ENCODE measurements at places on chromosomes 11 and 22.

- DNase-seq, result no peak
Observed at GRCh38 chr11:130043575-130043974, 26.1 kb upstream of the APLP2 start.

GRCh38 chr11:2289859-2290258 is 11.9 kb downstream of the C11orf21 start:
- no peak for DNase-seq

- no peak for DNase-seq
Observed at GRCh38 chr22:47237890-47238480, 475.5 kb downstream of the TBC1D22A start.

DNA sequence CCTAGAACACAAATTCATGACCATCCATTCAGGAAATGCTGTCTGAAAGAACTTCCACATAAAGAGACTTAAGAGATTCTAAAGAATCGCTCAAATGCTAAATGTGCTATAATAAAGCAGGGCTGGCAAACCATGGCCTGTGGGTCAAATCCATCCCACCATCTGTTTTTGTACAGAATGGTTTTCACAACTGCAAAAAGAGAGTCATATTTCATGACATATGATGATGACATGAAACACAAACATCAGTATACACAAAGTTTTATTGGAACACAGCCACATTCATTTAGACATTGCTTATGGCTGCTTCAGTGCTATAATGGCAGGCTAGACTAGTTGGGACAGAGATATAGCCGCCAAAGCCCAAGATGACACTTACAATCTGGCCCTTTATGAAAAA is 85.1 kb downstream of the RRAS2 start:
- no peak for DNase-seq

DNA sequence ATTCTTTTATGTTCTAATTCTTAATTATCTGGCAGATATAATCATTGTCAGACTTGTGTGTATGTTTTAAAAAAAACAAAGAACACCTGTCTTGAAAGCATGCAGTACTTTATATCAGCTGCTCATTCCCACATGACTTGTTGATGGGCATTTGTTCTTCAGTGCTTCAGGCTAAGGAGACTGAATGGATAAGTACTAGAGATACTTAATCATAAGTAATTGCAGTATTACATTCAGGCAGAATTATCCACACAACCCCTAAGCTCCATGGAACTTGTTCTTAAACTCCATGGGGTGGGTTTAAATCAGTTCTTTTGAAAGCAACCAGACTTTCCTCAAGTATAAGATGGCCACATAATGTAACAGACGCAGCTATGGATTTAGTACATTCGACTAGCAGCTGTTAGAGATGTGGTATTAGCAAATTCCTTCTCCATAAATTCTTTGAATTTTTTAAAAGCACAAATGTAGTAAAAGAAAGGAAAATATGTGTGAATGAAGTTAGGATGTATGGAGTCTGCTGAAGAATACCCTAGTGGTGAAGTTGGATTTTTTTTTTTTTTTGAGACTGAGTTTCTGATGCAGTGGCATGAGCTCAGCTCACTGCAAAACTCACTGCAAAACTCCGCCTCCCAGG is 3.0 kb downstream of the JAM3 start:
- no peak for DNase-seq

GRCh38 chr22:17775781-17776465 is 1.7 kb upstream of the BID start:
- peak; percentile 25 for DNase-seq

DNA sequence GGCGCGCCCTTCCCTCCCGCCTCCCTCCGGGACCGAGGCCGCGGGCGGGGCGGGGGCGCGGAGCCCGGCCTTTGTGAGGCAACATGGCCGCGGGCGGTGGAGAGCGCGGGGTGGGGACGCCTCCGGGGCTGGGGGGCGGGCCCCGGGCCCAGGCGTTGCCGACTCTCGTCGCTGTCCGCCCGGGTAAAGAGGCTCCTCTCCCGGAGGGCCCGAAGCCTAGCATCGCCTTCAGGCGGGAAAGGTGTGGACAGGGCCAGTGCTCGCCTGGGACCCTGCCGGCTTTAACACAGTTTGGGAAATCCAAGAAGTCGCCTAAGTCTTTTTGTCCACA is 369 bp downstream of the DGCR8 start:
- peak; percentile 58 for DNase-seq

DNA sequence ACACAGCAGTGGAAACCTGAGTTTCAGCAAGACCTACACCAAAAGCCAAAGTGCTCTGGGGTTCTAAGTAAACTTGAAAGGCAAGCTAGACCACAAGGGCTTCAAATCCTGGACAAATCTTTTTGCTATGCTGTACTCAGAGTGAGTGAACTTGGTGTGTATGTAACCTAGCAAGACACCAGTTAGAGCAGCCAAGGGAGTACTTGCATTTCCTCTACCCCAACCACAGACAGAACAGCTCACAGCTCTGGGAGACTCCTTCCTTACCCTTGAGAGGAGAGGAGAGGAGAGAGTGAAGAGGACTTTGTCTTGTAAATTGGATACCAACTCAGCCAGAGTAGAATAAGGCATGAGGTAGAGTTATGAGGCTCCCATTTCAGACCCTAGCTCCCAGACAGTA is 71.4 kb downstream of the CTSC start:
- no peak for DNase-seq

All from CD4-positive, alpha-beta T cell treated with Interleukin-2 at 100 ng/mL for 4 hours (primary cell).